ENCODE measurements at places on chromosomes 1 and 21. TPM values are rescaled to one million over a fixed set of nuclear protein-coding genes. Genes with fewer than 3 reads are reported as not detected.

PLPP3 gene
- total RNA-seq: 12.1 TPM

GBP4 gene
- total RNA-seq: 4.3 TPM

AIRE gene
- total RNA-seq: 0.10 TPM

AXDND1 gene
- 0.40 TPM for total RNA-seq

DPH2 gene
- total RNA-seq: 60.1 TPM

NTMT2 gene
- not detected for total RNA-seq

CLIC6 gene
- 31.9 TPM for total RNA-seq

GIPC2 gene
- total RNA-seq: 0.08 TPM

RAP1GAP gene
- 0.05 TPM for total RNA-seq

AKR7A3 gene
- 1.1 TPM for total RNA-seq

GCSAML gene
- total RNA-seq: not detected

EPHB2 gene
- total RNA-seq: 2.0 TPM

DYRK3 gene
- total RNA-seq: 8.9 TPM

KPRP gene
- not detected for total RNA-seq

FAM43B gene
- not detected for total RNA-seq

HOOK1 gene
- total RNA-seq: 5.1 TPM

EXO1 gene
- total RNA-seq: 35.0 TPM

CFAP107 gene
- not detected for total RNA-seq

TNFRSF9 gene
- total RNA-seq: 7.6 TPM

- no peak overlapping the region for H3K27ac ChIP-seq
- DNase-seq: no peak
- no peaks in the 10 kb centered on the region for H3K27me3 ChIP-seq
- H3K4me3 ChIP-seq: no peak overlapping the region
- H3K4me1 ChIP-seq: no peaks in the 10 kb centered on the region
- no peaks in the 10 kb centered on the region for H3K36me3 ChIP-seq
Measured at GRCh38 chr1:26218906-26219494, 15.0 kb upstream of the CEP85 start.

DNA sequence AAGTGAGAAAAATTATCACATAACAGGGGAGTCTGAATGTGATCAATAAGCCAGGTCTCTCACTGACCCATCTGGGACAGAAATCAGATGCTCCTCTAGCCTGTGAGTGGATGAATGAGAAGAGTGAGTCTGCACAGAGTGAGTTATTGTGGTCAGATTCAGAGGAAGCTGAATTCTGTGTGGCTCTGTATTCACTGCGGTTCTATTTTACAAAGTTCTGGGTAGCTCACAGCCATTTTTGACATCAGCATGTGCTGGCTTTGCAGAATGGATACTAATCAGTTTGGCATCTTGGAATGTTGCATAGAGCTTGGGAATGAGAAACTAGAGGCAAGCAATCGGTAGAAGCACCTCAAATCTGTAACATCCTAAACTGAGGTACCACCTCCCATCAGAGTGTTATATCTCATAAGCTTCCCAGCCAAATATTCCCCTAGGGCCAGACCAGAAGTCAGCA, 3.8 kb downstream of the COLGALT2 start:
- H3K36me3 ChIP-seq: no peaks in the 10 kb centered on the region
- H3K27me3 ChIP-seq: peaks cover 8% of the 10 kb centered on the region
- peaks cover 4% of the 10 kb centered on the region for H3K4me1 ChIP-seq
- no peak overlapping the region for H3K27ac ChIP-seq
- H3K4me3 ChIP-seq: no peak overlapping the region

- no peak for DNase-seq
- H3K27ac ChIP-seq: no peak overlapping the region
- no peak overlapping the region for H3K4me3 ChIP-seq
- no peaks in the 10 kb centered on the region for H3K36me3 ChIP-seq
Measured at GRCh38 chr1:210022044-210022443, 84.0 kb downstream of the SYT14 start.

GRCh38 chr1:57440096-57440495, 16.2 kb upstream of the DAB1 start:
- no peak overlapping the region for H3K4me3 ChIP-seq
- no peaks in the 10 kb centered on the region for H3K36me3 ChIP-seq
- H3K27ac ChIP-seq: no peak overlapping the region
- no peaks in the 10 kb centered on the region for H3K27me3 ChIP-seq

DNA sequence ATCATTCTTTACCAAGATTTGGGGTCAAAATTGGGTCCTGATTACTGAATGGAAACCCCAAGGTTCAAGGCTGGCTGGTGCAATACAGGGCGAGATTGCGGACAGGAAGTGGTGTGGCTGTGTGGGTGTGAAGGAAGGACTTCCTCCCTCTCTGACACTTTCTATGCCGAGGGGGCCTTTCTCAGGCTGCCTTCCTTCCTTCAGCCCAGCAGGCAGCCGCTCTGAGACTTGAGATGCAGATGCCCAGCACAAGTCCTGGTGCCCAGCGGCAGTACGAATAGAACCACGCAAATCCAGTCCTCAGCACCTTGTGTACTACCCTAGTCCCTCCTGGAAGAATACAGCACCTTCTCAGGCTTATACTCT, 16.3 kb downstream of the BATF3 start:
- peak overlapping the region; percentile 33 for H3K4me3 ChIP-seq
- DNase-seq: peak; percentile 81
- H3K4me1 ChIP-seq: peaks cover 62% of the 10 kb centered on the region
- peak overlapping the region; percentile 90 for H3K27ac ChIP-seq
- H3K27me3 ChIP-seq: no peaks in the 10 kb centered on the region

GRCh38 chr21:32735524-32735923, 7.7 kb upstream of the SYNJ1 start:
- no peak overlapping the region for H3K4me3 ChIP-seq
- no peaks in the 10 kb centered on the region for H3K27me3 ChIP-seq
- no peak overlapping the region for H3K27ac ChIP-seq
- no peaks in the 10 kb centered on the region for H3K4me1 ChIP-seq
- no peak for DNase-seq

GRCh38 chr1:14320986-14321385, 277.5 kb upstream of the KAZN start:
- no peak overlapping the region for H3K27ac ChIP-seq
- H3K4me3 ChIP-seq: no peak overlapping the region
- DNase-seq: no peak
- H3K4me1 ChIP-seq: no peaks in the 10 kb centered on the region

GRCh38 chr1:246435421-246436041, 71.5 kb downstream of the SMYD3 start:
- DNase-seq: no peak
- no peaks in the 10 kb centered on the region for H3K27me3 ChIP-seq
- H3K4me3 ChIP-seq: no peak overlapping the region
- no peak overlapping the region for H3K27ac ChIP-seq

- H3K27me3 ChIP-seq: no peaks in the 10 kb centered on the region
- DNase-seq: peak; percentile 42
- H3K36me3 ChIP-seq: no peaks in the 10 kb centered on the region
- H3K4me3 ChIP-seq: no peak overlapping the region
- no peak overlapping the region for H3K27ac ChIP-seq
- no peaks in the 10 kb centered on the region for H3K4me1 ChIP-seq
Measured at GRCh38 chr1:90357995-90358394, 359.1 kb downstream of the BARHL2 start.

DNA sequence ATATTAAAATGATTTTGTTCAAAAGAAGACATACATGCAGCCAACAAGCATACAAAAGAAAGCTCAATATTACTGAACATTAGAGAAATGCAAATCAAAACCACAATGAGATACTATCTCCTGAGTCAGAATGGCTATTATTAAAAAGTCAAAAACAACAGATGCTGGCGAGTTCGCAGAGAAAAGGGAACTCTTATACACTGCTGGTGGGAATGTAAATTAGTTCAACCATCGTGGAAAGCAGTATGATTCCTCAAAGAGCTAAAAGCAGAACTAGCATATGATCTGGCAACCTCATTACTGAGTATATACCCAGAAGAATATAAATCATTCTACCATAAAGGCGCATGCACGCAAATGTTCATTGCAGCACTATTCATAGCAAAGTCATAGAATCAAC, 126.0 kb upstream of the HMCN1 start:
- no peaks in the 10 kb centered on the region for H3K36me3 ChIP-seq
- no peak overlapping the region for H3K27ac ChIP-seq
- no peak overlapping the region for H3K4me3 ChIP-seq
- no peaks in the 10 kb centered on the region for H3K4me1 ChIP-seq
- peak; percentile 19 for DNase-seq

DNA sequence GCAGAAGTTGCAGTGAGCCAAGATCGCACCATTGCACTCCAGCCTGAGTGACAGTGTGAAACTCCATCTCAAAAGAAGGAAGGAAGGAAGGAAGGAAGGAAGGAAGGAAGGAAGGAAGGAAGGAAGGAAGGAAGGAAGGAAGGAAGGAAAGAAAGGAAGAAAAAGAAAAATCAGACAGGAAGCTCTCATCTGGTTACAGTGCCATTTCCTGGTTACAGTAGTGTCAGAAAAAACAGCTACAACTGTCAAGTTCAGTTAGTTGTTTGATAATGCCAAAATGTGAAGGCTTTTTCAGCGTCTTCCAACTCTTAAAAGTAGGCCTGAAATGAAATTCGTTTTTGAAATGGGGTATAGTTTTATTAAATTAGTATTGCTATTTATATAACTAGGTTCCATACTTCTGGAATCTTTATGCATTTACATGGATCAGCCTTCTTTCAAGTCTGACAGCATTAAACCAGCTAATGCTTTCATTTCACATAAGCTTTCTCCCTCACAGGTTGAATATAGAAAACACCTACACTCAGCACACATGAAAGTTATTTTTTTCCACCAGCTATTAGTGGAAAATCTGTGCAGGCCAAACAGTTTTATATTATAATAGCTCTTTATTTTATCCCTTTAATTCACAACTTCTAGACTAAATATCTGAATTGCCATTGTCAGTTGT, 21.2 kb downstream of the PTPN22 start:
- H3K27ac ChIP-seq: no peak overlapping the region
- H3K4me1 ChIP-seq: no peaks in the 10 kb centered on the region
- H3K36me3 ChIP-seq: peaks cover 19% of the 10 kb centered on the region

- H3K36me3 ChIP-seq: peaks cover 3% of the 10 kb centered on the region
- H3K27me3 ChIP-seq: peaks cover 13% of the 10 kb centered on the region
- peaks cover 4% of the 10 kb centered on the region for H3K4me1 ChIP-seq
- no peak overlapping the region for H3K27ac ChIP-seq
- no peak overlapping the region for H3K4me3 ChIP-seq
Measured at GRCh38 chr1:16615253-16616252, 2.2 kb upstream of the NBPF1 start.

- H3K36me3 ChIP-seq: no peaks in the 10 kb centered on the region
- H3K27me3 ChIP-seq: no peaks in the 10 kb centered on the region
- H3K27ac ChIP-seq: no peak overlapping the region
- no peak for DNase-seq
- peaks cover 2% of the 10 kb centered on the region for H3K4me1 ChIP-seq
- 0 out of 2 replicates have a peak overlapping the region, but pooled peaks have one; percentile 1 for H3K4me3 ChIP-seq
Measured at GRCh38 chr1:97138515-97139032, 417.0 kb downstream of the PTBP2 start.

GRCh38 chr1:29633771-29634170, 397.4 kb downstream of the PTPRU start:
- H3K4me1 ChIP-seq: no peaks in the 10 kb centered on the region
- H3K4me3 ChIP-seq: no peak overlapping the region
- H3K36me3 ChIP-seq: no peaks in the 10 kb centered on the region

- no peaks in the 10 kb centered on the region for H3K4me1 ChIP-seq
- no peaks in the 10 kb centered on the region for H3K36me3 ChIP-seq
- H3K27ac ChIP-seq: no peak overlapping the region
- H3K4me3 ChIP-seq: no peak overlapping the region
Measured at GRCh38 chr1:234533975-234534876, 55.2 kb upstream of the TARBP1 start.

GRCh38 chr1:84700070-84700469, 9.8 kb upstream of the SSX2IP start:
- no peaks in the 10 kb centered on the region for H3K27me3 ChIP-seq
- no peak for DNase-seq
- no peak overlapping the region for H3K27ac ChIP-seq
- H3K4me1 ChIP-seq: peaks cover 4% of the 10 kb centered on the region

DNA sequence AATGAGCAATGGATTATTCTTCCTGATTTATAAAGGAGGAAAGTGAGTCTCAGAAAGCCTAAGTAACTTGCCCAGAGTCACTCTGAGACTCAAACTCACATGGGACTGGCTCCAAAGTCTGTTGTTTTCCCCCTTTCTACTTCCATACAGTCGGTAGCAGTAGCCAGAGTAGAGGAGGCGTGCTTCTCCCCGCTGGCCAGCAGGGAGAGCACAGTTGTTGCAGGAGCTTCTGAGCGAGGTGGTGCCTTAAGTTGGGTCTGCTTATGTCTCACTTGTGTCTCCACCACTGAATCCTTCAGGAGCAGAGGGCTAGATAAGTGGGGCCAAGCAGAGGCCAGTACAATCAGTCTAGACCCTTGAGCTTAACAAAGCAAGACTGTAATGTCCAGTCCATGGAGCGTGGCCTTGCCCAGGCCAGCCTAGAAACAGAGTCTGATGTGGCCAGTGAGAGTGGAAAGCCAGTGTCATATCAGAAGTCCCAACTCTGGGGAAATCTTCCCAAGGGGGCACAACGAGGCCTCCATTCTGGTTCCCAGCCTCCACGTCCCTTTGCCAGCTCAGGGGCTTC, 181.9 kb downstream of the ZSCAN20 start:
- no peak overlapping the region for H3K4me3 ChIP-seq
- H3K36me3 ChIP-seq: no peaks in the 10 kb centered on the region
- no peak overlapping the region for H3K27ac ChIP-seq
- no peaks in the 10 kb centered on the region for H3K4me1 ChIP-seq
- no peak for DNase-seq

- no peak for DNase-seq
- no peaks in the 10 kb centered on the region for H3K36me3 ChIP-seq
- no peaks in the 10 kb centered on the region for H3K4me1 ChIP-seq
- peaks cover 6% of the 10 kb centered on the region for H3K27me3 ChIP-seq
Measured at GRCh38 chr1:210291786-210292230, 36.9 kb upstream of the HHAT start.

DNA sequence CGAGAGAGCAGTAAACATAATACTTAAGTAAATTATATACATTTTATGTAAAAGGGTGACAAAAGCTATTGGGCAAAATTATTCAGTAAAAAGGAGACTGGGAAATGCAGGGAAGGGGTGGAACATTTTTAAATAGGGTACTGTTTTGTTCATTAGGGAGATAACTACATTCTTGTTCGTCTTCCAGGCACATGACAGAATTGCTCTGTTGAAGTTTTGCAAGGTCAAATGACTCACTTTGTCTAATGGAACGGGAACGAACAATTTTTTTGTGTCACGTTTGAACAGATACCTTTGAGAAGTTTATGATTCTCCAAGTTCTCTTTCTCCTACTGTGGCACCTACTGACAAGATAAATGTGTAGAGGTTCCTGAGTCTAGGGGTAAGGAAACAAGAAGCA, 382.3 kb upstream of the ZRANB2 start:
- H3K27me3 ChIP-seq: no peaks in the 10 kb centered on the region
- no peak overlapping the region for H3K4me3 ChIP-seq
- no peak for DNase-seq
- H3K27ac ChIP-seq: no peak overlapping the region

- H3K36me3 ChIP-seq: no peaks in the 10 kb centered on the region
- no peaks in the 10 kb centered on the region for H3K27me3 ChIP-seq
- no peak for DNase-seq
- peak overlapping the region; percentile 44 for H3K4me3 ChIP-seq
- peak overlapping the region; percentile 46 for H3K27ac ChIP-seq
Measured at GRCh38 chr1:207424570-207425131, 29.5 kb upstream of the CR2 start.
